ENCODE measurements at places on chromosomes 4 and X.

GRCh38 chr4:181061787-181062186 lies 1181.4 kb upstream of the TENM3 start:
- peak; percentile 38 for DNase-seq

- no peak for DNase-seq
Measured at GRCh38 chr4:132214519-132214918, 934.6 kb upstream of the PCDH10 start.

DNA sequence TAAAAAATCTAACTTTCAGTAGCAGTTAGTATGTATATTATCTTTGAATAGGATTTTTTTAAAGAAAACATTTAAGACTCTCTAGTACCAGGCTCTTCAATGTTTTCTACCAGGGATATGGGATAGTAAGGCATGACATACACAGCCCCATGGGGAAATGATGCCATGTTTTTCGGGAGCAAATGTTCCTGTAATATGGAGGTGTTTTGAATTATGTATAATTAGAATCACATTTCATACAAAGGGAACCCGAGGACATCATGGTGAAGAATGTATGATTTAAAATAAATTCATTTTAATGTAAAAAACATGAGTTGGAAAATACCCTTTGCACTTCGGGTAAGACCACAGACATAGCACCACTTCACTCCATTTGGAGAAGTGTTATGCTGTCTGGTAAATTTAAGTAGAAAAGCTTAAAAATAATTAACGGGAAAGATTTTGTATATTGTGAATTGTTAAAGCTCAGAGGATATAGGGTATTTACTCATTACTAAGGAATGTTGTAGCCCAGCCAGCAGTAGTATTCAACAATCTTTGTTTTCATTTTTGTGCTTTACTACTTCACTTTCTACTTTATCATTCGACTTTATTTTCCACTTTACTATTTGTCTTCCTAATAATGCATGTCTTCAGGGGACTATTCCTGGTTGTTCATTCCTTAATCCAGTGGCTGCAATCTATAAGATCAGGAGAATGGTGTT lies 2050.7 kb downstream of the ARAP2 start:
- no peak for DNase-seq

GRCh38 chrX:18537068-18537467 lies 111.7 kb downstream of the CDKL5 start:
- no peak for DNase-seq

DNA sequence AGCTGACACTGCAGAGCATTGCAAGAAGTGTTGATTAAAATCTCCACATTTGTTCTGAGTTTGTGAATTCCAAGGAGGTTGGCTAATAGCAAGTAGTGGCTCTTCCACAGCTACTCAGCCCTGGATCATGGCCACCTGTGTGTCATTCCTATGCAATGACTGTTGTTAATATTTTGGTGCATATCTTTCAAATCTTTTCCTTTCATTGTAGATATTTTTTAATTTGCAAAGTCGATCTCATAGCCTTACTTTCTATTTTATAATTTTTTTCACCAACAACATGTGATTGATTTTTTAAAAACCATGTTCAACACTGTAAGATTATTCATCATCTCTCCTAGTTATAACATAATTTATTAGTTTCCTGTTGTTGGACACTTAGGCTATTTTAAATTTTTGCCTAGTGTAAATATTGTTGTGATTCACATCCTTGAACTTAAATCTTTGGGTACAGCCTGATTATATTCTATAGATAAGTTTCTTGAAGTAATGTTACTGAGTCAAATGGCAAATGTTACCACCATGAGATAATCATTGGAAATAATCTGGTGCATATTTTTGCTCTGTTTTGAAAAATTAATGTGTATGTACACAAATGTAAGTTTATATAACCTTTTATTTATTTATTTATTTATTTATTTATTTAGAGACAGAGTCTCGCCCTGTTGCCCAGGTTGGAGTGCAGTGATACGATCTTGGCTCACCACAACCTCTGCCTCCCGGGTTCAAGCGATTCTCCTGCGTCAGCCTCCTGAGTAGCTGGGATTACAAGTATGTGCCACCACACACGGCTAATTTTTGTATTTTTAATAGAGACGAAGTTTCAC lies 17.1 kb upstream of the ARHGAP10 start:
- no peak for DNase-seq

DNA sequence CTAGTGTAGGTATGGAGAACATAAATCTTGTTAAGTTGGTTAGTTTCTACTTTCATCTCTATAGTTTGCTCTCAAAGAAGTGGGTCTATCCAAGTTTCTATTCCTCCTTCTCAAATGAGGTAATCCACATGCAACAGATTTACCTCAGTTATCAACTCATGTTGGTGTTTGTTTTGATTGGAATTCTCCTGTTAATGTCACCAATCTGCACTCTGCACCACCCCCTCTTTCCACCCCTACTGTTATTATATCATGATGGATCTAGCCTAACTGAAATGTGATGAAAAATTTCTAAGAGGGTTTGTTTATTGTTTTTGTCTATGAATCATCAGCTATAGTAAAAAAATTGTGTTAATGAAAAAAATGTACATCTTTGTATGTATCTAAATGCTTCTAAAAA lies 66.1 kb downstream of the AGTR2 start:
- DNase-seq: no peak

DNA sequence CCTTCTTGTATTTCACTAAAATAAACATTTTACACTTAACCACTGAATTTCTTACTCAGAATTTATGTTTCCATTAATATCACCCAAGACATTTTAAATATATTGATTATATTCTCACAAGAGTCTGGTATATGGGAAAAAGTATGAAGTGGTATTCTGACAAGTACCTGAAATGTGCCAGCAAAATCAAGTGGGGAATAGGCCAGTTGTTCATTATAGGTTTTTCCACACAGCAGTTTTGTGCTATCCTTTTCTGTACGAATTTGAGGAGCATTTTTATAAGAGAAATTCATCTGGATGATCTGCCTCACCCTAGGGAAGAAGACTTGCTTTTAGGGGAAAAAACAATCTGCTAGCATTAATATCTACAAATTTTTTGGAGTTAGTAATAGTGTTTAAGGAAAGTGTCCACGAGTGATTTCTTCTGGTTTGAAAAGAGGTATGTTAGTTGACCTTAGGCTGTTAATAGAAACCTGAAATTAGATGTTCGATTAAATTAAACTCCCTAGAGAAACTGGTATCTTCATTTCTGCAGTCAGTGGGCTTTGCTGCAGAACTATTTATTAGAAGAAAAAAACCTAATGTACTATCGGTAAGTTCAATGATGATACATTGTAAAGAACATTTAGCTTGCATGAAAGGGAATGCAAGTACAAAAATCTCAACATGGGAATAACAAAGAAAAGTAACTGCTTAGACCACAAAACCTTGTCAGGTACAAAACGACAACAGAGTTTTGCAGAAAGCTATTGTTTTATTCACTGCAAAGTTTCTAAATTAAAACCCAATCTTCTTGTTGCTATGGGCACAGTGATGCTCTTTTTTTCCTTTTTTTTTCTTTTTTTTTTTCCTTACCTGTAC lies 1.8 kb downstream of the KLF3 start:
- DNase-seq: no peak

DNA sequence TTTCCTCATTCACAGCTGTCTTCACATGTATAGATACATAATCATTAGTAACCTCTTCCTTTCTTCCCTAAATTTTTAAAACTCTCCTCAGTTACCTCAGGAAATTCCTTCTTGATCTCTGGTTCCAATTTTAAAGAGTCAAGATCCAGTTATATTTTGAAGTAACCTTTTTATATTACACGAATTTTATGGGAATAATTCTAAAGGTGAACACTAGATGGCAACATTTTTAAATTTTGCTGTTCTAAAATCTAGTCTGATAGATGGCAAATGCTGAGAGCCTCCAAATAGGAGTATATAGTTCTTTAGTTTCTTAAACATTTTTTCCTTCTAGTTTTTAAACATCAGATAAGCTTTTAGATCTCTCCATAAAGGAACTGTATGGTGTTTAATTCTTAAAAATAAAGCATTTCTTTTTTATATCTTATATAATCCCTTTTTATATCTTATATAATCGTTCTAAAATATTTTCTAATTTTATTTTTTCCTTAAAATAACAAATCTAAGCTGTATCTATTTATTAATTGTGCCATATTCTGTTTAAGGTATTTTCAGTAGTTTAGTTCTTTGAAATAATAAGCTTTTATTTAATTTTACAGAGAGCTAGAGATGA lies 37.9 kb upstream of the PAPSS1 start:
- peak; percentile 63 for DNase-seq

- peak; percentile 36 for DNase-seq
Measured at GRCh38 chrX:127038065-127038464, 218.5 kb downstream of the PRR32 start.

DNA sequence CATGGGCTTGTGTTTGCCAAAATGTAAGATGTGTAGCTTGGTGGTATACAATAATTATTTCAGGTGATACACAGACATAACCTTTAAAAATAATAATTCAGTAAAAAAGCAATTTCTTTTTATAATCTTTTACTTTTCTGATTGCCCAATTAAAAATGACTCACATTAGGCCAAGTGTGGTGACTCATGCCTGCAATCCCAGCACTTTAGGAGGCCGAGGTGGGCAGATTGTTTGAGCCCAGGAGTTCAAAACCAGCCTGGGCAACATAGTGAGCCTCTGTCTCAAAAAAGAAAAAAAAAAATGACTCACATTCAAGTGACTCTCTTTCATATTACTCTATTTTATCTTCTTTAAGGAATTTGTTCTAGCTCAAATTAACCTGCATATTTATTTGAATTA lies 449.4 kb upstream of the HTR2C start:
- no peak for DNase-seq

- no peak for DNase-seq
Measured at GRCh38 chr4:52862639-52863161, 583 bp downstream of the RASL11B start.

DNA sequence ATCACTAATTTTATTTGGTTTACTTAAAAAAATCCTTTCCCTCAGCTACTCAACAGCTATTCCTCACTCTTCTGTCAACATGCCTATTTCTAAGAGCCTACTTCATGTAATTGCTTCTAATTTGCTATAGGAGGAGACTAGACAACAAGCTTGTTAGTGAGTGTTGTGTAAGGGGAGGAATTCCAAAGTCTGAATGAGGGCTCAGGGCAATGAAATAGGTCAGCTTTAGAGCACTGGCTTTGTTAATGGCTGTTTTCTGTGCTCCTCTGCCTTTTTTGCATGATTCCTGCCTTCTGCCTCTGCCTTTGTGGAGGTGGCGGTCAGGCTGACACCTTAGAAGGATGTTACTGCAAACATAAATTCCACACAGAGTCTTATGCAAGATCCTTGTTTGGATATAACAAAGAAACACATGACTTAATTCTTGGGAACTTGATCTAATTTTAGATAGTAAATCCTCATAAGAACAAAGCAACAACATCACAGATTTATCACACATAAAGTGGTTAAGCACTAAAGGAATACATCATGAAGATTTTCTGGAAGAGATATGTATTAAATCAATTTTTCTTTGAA lies 15.0 kb upstream of the PAGE1 start:
- peak; percentile 14 for DNase-seq

DNA sequence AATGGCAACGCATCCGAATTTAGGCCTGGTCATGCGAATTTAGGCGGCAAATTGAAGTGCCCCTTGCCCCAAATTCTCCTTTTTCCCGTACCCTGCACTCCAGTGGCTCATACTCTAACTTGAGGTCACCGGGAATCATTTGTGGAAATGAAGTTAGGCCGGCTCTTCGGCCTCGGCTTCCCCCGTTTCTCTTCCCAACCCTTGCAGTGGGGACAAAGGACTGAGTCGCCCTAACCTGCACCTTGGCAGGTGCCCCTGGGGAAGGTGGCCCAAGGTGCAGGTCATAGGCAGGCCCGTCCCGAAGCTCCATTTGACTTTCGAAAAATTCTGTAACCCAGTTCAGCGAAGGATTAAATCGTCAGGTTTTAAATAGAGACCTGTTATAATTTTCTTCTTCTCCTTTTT lies 811 bp downstream of the SRD5A3 start:
- DNase-seq: no peak

Data from GM23338 (cell line).